T-cell (primary cell): ENCODE measurements at places on chromosomes 7 and 10.

DNA sequence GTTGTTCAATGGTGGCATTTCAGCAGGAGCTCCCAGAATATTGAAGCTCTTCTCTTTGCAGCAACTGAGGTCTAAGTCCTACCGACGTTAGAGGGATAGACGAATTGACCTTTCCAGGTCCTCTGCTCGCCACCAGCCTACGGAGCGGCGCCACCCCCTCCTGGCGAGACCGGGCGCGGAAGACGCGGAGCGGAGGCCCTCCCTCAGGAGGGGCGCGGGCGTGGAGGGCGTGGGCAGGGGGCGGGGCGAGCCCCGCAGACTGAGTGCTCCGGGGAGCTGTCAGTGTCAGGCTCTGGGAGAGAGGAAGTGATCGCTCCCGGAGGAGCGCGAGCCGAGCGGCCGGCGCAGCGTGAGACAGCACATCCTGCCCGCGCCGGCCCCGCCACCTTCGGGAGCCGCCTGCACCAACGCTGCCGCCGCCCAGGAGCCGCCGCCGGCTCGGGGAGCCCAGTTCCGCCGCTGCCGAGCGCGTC is at the start of gene DYNC1I1:
TSS of gene DYNC1I1 (plus strand) at position 257 of the 473 bp plus-strand sequence. CDS start 32,176 bp downstream, outside the sequence.
- DNase-seq: no peak

- no peak for DNase-seq
Observed at GRCh38 chr10:11949152-11949551, 93.5 kb downstream of the UPF2 start.

GRCh38 chr7:96534221-96534620 is 175.4 kb downstream of the SEM1 start:
- no peak for DNase-seq

DNA sequence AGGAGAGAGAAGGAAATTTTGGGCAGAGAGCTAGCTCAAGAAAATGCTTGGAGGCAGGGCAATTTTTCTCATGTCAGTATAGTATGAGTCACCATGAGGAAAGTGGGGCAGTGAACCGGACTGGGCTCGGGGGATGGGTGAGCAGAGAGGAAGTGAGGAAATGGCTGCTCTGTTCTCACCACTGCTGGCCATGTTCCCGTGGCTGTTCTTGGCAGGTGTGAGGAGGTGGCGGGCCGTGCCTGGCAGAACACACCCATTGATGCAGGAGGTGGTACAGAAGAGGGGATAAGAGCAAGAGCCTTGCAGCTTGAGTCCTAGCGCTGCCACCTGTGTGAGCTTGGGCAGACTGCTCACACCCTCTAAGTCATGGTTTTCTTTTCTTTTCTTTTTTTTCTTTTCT is 304.4 kb upstream of the LYZL1 start:
- no peak for DNase-seq

- peak; percentile 68 for DNase-seq
Observed at GRCh38 chr7:140810830-140811556, 113.7 kb downstream of the BRAF start.

DNA sequence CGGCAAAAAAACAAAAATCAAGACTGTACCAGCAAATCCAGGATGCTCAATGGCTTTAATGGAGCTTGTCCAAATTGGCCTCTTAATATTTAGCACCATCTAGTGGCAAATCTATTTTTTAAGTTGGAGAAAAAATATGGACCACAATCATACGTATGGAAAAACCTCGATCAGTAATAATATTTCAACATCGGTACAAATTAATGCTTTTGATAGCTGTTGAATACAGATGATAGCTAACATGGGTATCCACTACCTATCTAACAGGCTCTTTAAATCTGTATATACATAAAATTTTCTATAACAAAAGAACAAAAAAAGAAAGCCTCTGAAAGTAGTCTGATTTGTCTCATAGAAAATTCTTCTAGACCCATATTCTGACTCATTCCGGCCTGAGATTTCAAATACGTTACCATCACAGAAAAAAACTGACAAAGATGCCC is 29.2 kb downstream of the COA1 start:
- DNase-seq: no peak

GRCh38 chr7:106050002-106050745 is 61.9 kb downstream of the SYPL1 start:
- no peak for DNase-seq

DNA sequence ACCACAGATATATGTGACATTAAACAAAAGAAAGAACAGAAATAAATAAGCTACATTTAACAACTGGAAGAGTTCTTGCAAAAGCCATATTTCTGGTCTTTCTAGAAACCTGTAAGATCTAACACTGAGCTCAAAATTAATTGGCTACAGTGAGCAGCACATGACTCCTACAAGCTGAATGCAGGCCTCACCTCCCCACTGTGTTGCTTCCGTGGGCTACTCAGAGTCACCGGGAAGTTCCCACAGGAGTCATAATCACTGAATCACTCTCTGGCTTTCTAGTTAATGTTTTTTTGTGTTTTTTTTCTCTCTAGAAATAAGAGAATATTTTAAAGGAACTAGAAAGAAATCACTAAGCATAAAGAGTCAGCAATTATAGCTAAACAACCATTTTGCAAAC is 10.2 kb upstream of the MRPS24 start:
- no peak for DNase-seq

DNA sequence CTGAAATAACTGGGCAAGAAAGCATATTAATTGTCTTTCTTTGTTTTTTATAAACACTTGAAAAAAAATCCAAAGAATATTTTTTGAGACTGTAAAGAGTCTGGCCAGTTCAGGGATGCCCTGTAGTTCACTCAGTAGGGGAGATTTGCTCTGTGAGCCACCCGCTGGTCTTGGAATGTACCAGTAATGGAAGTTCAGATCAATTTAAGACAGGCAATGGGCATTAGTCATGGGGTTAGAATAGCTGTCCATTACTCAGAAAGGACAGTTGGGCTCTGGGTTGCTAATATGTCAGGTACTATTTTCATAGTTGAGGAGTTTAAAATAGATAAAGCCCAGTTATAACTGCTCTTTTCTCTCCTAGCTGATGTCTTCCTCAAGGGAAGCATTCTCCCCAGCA is 38.7 kb downstream of the A1CF start:
- no peak for DNase-seq

GRCh38 chr10:15169555-15170401 is 1.3 kb upstream of the NMT2 start:
- DNase-seq: peak; percentile 48

GRCh38 chr10:122703483-122704448 is 4.1 kb upstream of the C10orf120 start:
- peak; percentile 2 for DNase-seq

DNA sequence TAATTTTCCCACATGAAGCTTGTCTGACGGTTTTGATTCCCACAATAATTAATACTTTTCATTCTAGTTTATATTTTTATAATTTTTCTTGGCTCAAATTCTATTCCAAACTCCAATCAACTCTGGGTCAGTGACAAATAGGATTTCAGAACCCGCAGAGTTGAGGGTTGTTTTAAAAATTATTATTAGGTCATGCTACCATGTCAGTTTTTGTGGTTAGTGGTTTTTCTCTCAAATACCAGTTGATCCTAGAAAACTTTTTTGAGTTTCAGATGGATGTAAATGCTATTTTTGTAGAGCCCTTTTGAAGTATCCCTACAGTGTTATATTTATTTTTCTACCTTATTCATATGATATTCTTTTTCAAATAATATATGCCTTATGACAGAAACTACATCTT is 237.4 kb downstream of the SEMA3D start:
- no peak for DNase-seq

DNA sequence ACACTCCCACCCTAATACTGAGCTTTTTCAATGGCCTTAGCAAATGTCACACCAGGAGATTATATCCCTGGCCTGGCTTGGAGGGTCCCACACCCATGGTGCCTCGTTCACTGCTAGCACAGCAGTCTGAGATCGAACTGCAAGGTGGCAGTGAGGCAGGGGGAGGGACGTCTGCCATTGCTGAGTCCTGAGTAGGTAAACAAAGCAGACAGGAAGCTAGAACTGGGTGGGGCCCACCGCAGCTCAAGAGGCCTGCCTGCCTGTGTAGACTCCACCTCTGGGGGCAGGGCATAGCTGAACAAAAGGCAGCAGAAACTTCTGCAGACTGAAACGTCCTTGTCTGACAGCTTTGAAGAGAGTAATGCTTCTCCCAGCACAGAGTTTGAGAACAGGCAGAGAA is 338.9 kb upstream of the MBL2 start:
- no peak for DNase-seq

GRCh38 chr7:133975130-133975529 is 152.0 kb upstream of the LRGUK start:
- no peak for DNase-seq

- DNase-seq: no peak
Observed at GRCh38 chr10:17208476-17208875, 7.0 kb upstream of the TRDMT1 start.

GRCh38 chr10:49394933-49395740 is 752 bp downstream of the DRGX start:
- DNase-seq: no peak

DNA sequence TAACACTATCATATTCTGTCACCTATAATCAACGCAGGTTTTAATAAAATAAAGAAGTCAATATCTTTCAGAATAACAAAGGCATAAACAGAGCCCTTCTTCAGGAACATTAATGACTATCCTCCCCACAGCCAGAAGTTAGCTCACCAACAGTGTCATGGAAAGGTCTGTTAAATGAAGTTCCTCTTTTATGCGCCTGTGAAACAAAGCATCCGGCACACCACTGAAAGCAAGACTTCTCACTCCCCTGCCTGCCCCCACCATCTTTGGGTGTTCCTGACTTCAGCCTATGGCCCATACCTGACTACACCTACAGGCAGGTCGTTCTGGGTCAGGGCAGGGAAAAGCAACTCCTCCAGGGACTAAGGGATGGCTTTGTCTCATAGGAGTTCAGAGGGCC is 205.4 kb downstream of the FANK1 start:
- DNase-seq: no peak

- DNase-seq: peak; percentile 35
Observed at GRCh38 chr7:143375298-143376034, 5.7 kb upstream of the ZYX start.

DNA sequence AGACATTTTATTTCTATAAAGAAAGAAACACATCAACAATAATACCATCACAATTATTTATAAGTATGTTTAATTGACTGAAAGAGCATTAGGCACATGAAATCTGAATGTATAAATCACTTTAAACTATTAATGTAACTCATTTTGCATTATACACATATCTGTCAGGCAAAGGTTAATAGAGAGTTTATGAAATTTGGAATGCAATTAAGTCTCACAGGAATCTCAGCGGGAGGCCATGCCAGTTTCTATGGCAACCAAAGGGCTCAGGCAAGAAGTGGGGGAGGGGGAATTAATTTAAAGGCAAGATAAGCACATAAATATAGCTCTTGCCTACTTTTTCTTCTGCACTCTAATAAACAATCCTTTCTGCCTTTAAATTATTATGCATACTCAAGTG is 152.6 kb downstream of the SLC16A9 start:
- no peak for DNase-seq

- no peak for DNase-seq
Observed at GRCh38 chr7:34728156-34728555, 70.1 kb downstream of the NPSR1 start.

GRCh38 chr10:98463976-98464754 is 17.4 kb upstream of the HPS1 start:
- no peak for DNase-seq

- DNase-seq: no peak
Observed at GRCh38 chr10:104922810-104923209, 281.7 kb downstream of the SORCS3 start.

- DNase-seq: no peak
Observed at GRCh38 chr10:110976577-110976976, 57.2 kb downstream of the SHOC2 start.

GRCh38 chr7:140000666-140001268 is 62.0 kb downstream of the PARP12 start:
- no peak for DNase-seq

- DNase-seq: no peak
Observed at GRCh38 chr7:83153419-83153818, 9.3 kb downstream of the PCLO start.

- DNase-seq: no peak
Observed at GRCh38 chr7:37656913-37657530, 26.5 kb upstream of the GPR141 start.

DNA sequence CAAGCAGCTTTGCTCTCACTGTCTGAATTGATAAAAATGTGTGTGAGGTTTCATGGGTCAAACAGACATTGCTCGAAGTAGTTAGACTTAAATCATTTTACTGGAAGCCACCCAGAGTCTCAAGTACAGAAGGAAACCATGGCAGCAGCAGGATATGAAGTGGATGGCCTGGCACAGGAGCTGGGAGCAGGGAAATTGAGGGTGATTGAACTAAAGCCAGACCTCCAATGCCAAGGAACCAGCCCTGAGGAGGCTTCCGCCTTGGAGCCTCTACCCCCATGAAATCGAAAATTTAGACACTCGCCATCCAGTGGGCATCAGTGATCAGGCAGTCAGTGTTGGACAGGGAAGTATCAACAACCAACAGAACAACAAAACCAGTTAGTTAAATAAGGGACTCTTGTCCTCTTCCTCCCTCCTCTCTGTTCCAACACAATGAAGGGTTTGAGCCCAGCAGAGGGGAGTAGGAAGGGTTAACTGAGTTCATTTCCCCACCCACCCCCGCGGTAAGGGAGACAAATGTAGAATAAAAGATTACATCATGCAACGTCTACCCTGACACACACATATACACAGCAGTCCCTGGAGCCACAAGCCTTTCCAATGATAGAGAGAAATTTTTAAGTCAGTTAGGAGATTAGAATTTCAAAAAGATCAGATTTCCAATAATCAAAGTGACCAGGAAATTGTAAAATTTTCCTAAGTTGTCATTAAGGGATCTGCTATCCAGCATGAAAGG is 156.3 kb downstream of the SLC16A9 start:
- DNase-seq: no peak

GRCh38 chr7:87447116-87447635 is 28.3 kb downstream of the ABCB4 start:
- DNase-seq: no peak

- no peak for DNase-seq
Observed at GRCh38 chr10:43110338-43111071, 27.7 kb upstream of the CSGALNACT2 start.

- no peak for DNase-seq
Observed at GRCh38 chr7:101687791-101688182, 58.7 kb upstream of the MYL10 start.

DNA sequence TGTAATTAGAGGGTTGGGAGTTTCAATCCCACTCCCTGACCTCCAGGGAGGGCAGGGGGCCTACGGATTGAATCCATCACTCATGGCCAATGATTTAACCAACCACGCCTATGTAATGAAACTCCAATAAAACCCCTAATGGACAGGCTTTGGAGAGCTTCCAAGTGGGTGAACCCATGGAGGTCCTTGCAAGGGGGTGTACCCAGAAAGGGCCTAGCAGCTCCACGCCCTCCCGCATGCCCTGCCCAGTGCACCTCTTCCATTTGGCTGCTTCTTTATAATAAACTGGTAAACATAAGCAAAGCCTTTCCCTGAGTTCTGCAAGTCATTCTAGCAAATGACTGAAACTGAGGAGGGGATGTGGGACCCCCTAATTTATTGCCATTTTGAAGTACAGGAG is 280.1 kb downstream of the FRMD4A start:
- no peak for DNase-seq
